ENCODE measurements at places on chromosomes 6 and 20. TPM values are rescaled to one million over a fixed set of nuclear protein-coding genes. Genes with fewer than 3 reads are reported as not detected.

The PACRG gene
- 2.5 TPM for total RNA-seq

DNA sequence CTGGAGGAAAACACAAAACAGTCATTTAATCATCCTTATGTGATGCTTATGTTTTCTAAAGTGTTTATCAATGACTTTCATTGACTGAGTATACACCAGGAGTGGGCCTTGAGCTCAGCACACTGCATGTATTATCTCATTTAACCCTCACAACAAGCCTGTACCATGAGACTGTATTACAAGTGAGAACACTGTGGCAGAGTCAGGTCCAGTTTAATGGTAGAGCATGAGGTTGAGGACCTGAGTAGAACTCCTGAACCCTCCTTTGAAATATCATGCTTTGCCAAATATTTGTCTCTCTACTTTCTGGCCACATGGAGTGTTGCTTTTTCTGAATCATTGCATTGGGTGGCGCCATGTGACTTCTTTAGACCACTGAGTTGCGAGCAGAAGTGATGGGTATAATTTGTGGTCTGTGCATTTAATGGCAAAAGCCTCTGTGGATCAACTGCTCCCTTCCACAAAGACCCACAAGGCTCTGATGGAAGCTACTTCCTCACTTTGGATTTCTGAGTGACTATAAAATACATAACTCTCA is 65.0 kb upstream of the SIRPG start:
- DNase-seq: no peak

- DNase-seq: no peak
Measured at GRCh38 chr20:42886046-42886445, 303.7 kb downstream of the PTPRT start.

DNA sequence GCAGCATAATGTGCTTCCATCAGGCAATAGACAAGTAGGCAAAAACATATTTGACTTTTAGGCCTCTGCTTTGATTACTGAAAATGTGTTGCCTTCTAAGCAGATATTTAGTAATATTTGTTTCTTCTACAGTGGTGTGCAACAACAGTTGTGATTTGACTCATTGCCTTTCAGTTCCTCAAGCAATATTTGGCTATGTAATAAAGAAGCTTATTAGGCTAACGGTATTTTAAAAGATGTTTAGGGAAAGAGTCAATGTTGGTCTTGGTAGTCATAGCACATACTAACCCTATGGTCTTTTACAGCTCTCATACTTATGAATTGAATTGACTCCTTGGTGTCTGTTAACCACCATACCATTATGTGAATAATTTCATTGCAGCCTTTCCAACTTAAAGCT is 124.1 kb downstream of the GRIK2 start:
- DNase-seq: no peak
